LNCaP clone FGC (cell line): ENCODE measurements at places on chromosomes 4 and X.

DNA sequence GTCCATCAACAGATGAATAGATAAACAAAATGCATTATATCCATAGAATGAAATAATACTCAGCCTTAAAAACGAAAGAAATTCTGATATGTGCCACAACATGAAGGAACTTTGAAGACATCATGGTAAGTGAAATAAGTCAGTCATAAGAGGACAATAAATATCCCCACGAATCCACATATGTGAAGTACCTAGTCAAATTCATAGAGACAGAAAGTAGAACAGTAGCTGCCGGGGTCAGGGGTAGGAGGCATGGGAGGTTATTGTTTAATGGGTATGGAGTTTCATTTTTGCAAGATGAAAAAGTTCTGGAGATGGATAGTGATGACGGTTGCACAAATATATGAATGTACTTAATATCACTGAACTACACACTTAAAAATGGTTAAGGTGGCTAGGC lies 151.6 kb upstream of the MAP3K15 start:
- no peak for DNase-seq

GRCh38 chr4:181548873-181549575 lies 694.2 kb upstream of the TENM3 start:
- no peak for DNase-seq

GRCh38 chr4:11105715-11106114 lies 323.0 kb downstream of the HS3ST1 start:
- DNase-seq: no peak

GRCh38 chr4:118872181-118872580 lies 16.5 kb upstream of the SYNPO2 start:
- no peak for DNase-seq

DNA sequence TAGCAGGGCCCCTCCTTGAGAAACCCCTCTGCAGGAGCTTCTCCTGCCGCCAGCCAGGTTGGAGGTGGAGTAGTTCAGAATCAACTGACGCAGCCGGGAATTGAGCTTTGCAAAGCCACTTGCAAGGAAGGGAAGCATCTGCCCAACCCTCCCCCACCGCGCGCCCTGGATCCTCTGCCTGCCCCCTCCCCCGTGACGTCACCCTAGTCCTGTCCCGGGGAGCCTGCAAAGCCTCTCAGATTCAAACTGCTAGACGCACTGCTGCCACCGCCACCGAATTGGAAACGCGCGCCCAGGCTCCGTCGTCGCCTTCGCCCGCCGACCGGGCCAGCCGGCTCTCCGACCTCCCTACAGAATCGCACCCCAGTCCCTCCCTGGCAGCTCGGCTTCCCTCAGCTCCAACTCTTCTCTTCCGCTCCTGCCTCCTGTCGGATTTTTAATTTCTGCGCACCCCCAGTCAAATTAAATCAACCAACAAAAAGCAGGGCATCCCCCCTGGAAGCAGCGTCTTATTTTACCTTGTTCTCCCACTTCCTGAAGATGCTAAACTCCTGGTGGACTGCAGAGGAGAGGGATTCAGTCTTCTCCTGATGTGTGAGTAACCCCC lies 3.8 kb downstream of the SLITRK2 start:
- DNase-seq: no peak

DNA sequence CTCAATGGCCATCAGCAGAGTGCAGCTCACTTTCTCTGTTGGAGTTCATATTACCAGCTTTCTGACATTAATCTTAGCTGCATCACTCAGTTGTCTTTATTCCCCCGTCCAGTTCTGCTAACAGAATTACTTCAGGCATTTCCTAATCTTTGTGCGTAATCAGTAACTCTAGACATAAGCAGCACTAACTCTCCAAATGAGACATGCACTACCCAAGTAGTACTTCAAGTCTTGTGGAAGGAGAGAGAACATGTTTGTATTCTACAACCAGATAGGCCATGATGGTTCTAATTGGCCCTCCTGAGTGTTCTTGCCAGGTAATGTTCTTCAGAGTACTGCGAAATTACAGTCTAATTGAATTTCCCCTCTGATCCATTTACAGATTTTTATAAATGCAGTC lies 448.5 kb upstream of the RPS6KA3 start:
- no peak for DNase-seq

GRCh38 chrX:39714471-39714870 lies 383.3 kb downstream of the BCOR start:
- no peak for DNase-seq

- DNase-seq: no peak
Measured at GRCh38 chr4:48129307-48130014, 4.6 kb downstream of the TXK start.

DNA sequence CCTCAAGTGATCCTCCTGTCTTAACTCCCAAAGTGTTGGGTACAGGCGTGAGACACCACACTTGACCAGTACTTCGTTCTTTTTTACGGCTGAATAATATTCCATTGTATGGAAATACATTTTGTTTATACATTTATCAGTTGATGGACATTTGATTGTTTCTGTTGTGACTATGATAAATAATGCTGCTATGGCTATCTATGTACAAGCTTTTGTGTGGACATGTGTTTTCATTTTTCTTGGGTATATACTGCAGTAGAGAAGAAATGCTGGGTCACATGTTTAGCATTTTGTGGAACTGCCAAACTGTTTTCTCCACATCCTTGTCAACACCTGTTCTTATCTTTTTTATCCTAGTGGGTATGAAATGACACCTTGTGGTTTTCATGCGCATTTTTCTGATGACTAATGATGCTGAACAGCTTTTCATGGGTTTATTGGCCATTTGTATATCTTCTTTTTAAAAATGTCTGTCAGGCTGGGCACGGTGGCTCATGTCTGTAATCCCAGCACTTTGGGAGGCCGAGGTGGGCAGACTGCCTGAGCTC lies 37.3 kb downstream of the SAT1 start:
- no peak for DNase-seq

DNA sequence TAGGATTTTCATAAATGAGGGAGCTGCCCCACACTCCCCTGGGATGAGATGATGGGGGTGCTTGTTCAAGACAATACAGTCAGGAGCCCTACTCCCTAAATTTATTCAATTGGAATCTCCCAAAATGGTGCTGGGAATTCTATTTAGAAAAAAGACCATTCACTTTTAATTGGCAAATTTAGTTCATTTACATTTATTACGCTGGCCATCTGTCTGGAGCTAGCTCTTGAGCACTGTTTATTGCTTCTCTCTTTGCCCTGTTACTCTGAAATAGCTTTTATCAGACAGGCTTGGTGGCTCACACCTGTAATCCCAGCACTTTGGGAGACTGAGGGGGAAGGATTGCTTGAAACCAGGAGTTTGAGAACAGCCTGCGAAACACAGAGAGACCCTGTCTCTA lies 2.0 kb upstream of the ARSD start:
- no peak for DNase-seq

GRCh38 chr4:10673817-10674369 lies 10.7 kb downstream of the CLNK start:
- no peak for DNase-seq

- DNase-seq: no peak
Measured at GRCh38 chrX:153494541-153495361, at the start of gene BGN. BGN (plus strand) TSS chrX:153494980; CDS start chrX:153504632, 9,652 bp downstream.

- DNase-seq: no peak
Measured at GRCh38 chr4:68535974-68536373, 40.1 kb downstream of the UGT2B17 start.

- no peak for DNase-seq
Measured at GRCh38 chr4:114598191-114599121, at the start of gene UGT8. UGT8 (plus strand) TSS chr4:114598807; CDS start chr4:114622881, 24,074 bp downstream.

GRCh38 chr4:155615081-155615887 lies 51.4 kb upstream of the GUCY1A1 start:
- DNase-seq: no peak

- no peak for DNase-seq
Measured at GRCh38 chrX:10618961-10619360, 1.4 kb downstream of the MID1 start.

DNA sequence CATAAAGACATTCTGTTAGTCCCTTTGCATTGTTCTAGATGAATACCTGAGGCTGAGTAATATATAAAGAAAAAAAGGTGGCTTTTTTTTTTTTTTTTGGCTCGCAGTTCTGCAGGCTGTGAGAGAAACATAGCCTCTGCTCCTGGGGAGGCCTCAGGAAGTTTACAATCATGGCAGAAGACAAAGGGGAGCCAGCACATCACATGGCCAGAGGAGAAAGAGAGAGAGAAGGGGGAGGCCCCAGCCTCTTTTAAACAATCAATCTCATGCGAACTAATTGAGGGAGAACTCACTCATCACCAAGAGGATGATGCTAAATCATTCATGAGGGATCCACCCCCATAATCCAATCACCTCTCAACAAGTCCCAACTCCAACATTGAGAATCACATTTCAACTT lies 364.0 kb upstream of the EPHA5 start:
- no peak for DNase-seq

GRCh38 chr4:180314972-180315371 lies 1928.2 kb upstream of the TENM3 start:
- no peak for DNase-seq

DNA sequence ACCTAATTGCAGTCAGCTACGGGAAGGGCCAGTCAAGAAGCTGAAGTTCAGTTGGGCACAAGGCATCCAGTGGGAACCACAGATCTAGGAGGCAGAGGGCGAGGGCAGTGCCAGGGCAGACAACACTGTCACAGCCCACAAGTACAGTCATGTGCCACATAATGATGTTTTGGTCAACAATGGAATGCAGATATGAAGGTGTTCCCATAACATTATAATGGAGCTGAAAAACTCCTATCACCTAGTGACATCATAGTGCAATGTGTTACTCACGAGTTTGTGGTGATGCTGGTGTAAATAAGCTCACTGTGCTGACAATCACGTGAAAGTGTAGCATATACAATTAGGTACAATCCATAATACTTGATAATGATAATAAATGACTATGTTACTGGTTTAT lies 4.5 kb upstream of the TMEM255A start:
- DNase-seq: no peak
